Ascending aorta (tissue), 2 donors: ENCODE measurements at places on chromosomes 11 and 22. TPM values are rescaled to one million over a fixed set of nuclear protein-coding genes. Genes with fewer than 3 reads are reported as not detected.

Gene CNIH2
- total RNA-seq: not detected

Gene SCN3B
- 4.7 TPM for total RNA-seq

Gene ROBO4
- total RNA-seq: 51.5 TPM

Gene FXYD6
- 16.4 TPM for total RNA-seq

Gene HBE1
- total RNA-seq: not detected

Gene SDHD
- total RNA-seq: 68.5 TPM

Gene SHANK3
- total RNA-seq: 128 TPM

DNA sequence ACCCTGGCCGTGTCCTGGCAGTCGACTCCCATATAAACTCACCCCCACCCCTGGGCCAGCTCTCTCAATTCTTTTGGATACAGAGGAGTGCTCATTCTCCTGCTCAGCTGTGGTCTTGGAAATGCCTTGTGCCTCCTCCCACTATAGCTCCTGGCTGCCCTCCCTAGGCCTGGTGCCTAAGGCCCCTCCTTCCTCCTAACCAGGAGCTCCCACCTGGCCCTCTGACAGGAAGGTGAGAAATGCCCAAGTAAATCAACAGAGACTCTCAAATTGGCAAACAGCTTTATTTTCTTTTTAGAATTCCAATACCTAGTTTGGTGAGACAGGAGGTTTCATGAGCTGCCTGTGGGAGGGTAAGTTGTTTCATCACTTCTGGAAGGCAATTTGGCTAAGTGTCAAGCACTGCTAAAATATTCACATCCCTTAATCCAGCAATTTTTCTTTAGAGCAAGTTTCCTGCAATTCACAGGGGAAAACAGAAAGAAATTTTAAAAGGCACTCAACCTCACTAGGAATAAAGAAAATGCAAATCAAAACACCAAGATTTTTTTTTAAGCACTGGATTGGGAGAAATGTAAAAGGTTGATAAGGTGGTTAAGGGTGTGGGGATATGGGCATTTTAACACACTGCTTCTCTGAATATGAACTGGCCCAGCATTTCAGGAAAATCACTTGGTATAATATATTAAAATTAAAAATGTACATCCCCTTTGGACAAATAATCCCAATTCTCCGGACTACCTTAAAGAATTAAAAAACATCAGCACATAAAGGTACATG, 209.7 kb upstream of the ARHGAP20 start:
- H3K4me1 ChIP-seq: no peaks in the 10 kb centered on the region
- no peaks in the 10 kb centered on the region for H3K27me3 ChIP-seq
- no peak overlapping the region for H3K27ac ChIP-seq
- no peaks in the 10 kb centered on the region for H3K36me3 ChIP-seq

- H3K27me3 ChIP-seq: no peaks in the 10 kb centered on the region
- DNase-seq: no peak
- H3K36me3 ChIP-seq: no peaks in the 10 kb centered on the region
- no peak overlapping the region for H3K27ac ChIP-seq
- H3K4me1 ChIP-seq: no peaks in the 10 kb centered on the region
- no peak overlapping the region for H3K4me3 ChIP-seq
Measured at GRCh38 chr11:111081021-111081511, 164.5 kb upstream of the POU2AF2 start.

DNA sequence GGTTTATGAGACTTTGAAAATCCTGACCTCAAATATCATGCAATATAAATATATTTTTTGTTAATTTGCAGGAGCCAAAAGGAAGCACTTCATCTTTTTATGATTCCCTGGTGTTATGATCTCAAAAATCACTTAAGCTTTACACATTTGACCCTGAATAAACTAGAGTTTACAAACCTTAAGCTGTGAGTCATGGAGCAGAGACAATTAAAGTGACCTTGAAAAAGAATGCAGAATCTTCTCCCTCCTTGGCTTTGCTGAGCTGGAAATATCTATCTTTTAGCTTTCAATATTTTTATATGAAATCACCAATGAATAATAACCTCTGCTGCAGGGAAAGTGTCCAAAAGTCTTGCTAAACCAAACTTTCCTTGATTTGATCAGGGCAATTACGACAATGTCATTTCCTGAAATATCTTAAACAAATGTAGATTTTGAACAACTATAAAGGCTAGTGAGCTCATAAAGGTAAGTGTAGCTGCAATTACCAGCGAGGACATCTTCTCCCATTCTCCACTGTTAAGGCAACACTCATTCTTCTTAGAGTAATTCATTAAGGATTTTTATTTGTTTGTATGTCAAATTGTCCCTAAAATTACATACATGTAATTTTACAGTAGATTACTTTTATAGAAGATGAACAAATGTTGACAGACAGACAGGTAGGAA, 747.0 kb upstream of the LUZP2 start:
- H3K27me3 ChIP-seq: no peaks in the 10 kb centered on the region
- H3K36me3 ChIP-seq: no peaks in the 10 kb centered on the region

- no peak for DNase-seq
- no peaks in the 10 kb centered on the region for H3K4me1 ChIP-seq
- H3K27ac ChIP-seq: no peak overlapping the region
- no peaks in the 10 kb centered on the region for H3K27me3 ChIP-seq
- no peak overlapping the region for H3K4me3 ChIP-seq
Measured at GRCh38 chr22:19607192-19608002, 83.2 kb upstream of the CLDN5 start.

DNA sequence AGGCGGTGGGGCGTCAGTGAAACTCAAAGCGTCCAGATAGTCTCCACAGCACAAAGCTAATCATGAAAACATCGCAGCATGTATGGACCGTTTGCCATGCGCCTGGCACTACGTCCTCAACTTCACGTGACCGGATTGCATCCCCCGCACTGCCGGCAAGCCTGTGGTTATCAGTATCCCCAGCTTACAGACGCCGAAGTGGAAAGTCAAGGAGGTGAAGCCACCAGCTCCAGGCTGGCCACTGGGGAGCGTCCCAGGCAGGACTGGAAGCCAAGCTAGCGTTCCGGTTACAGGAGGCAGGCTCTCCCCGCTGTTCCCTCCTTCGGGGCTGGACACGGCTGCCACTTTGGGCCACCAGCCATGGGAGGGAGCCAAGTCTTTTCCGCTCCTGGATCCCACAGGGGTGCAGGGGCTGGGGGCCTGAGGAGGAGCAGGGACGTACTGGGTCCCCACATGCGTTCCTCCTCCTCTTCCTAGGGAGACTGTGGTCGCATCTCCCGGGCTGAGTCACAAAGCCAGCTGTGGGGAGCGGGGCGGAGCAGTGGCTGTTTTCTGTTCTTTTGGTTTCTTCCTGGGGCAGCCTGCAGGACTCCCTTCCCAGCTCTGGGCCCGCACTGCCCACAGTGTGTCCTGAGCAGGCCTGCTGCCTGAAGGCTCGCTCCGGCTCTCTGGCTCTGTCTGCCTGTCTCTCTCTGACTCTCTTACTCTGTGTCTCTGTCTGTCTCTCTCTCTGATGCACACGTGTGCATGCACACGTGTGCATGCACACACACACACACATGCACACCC, 4.3 kb upstream of the OSBPL5 start:
- H3K4me3 ChIP-seq: peak overlapping the region; percentile 64
- peaks cover 9% of the 10 kb centered on the region for H3K4me1 ChIP-seq
- no peaks in the 10 kb centered on the region for H3K36me3 ChIP-seq
- no peaks in the 10 kb centered on the region for H3K27me3 ChIP-seq

DNA sequence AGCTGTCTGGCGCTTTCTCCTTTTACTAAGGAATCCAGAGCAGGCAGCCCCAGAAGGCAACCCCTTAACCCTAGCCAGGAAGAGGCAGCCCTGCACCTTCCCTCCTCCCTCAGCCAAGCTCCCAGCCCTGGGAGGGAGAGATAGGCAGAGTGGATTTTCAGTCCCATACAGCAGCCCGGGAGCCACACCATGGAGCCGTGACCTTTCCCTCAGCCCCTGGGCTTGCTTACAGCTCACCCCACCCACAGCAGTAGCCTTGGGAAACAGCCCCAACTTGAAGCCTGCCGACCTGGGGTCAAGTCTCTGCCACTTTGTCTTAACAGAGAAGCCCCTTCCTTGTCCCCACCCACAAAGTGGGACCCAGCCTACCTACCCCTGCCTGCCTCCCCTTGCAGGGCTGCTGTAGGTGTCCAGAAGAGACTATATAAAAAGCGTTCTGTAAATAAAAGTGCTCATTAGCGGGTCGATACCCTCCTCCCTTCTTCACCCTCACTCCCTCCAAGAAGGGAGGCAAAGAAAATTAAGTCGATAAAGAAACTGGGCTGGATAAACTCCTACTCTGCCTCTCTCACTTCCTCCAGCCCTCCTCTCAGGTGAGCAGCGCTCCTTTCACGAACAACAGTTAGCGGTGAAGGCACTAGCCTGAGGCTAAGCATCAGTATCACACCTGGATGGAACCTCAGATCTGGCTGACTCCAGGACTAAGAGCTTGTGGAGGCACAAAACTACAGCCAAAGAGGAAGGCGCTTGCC, 4.2 kb downstream of the TST start:
- no peak overlapping the region for H3K4me3 ChIP-seq
- peaks cover 4% of the 10 kb centered on the region for H3K4me1 ChIP-seq
- H3K27ac ChIP-seq: no peak overlapping the region
- no peak for DNase-seq
- no peaks in the 10 kb centered on the region for H3K36me3 ChIP-seq

DNA sequence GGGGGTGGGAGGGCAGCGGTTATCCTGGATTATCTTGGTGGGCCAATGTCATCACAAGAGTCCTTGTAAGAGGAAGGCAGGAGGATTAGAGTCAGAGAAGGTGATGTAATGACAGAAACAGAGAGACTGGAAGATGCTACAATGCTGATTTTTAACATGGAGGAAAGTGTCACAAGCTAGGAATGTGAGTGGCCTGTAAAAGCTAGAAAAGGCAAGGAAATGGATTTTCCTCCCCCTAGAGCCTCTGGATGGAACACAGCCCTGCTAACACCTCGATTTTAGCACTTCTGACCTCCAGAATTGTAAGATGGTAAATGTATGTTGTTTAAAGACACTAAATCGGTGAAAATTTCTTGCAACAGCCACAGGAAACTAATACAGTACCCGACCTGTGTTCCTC, 109.3 kb downstream of the MN1 start:
- no peaks in the 10 kb centered on the region for H3K27me3 ChIP-seq
- no peaks in the 10 kb centered on the region for H3K4me1 ChIP-seq
- H3K36me3 ChIP-seq: no peaks in the 10 kb centered on the region
- DNase-seq: no peak
- H3K4me3 ChIP-seq: no peak overlapping the region

GRCh38 chr22:49016909-49017481, 810.7 kb downstream of the BRD1 start:
- no peak for DNase-seq
- H3K27ac ChIP-seq: peak overlapping the region; percentile 86
- H3K27me3 ChIP-seq: no peaks in the 10 kb centered on the region

GRCh38 chr11:28808771-28809170, 700.6 kb downstream of the METTL15 start:
- no peak for DNase-seq
- no peak overlapping the region for H3K4me3 ChIP-seq
- no peaks in the 10 kb centered on the region for H3K36me3 ChIP-seq
- H3K4me1 ChIP-seq: no peaks in the 10 kb centered on the region
- H3K27ac ChIP-seq: no peak overlapping the region
- no peaks in the 10 kb centered on the region for H3K27me3 ChIP-seq

DNA sequence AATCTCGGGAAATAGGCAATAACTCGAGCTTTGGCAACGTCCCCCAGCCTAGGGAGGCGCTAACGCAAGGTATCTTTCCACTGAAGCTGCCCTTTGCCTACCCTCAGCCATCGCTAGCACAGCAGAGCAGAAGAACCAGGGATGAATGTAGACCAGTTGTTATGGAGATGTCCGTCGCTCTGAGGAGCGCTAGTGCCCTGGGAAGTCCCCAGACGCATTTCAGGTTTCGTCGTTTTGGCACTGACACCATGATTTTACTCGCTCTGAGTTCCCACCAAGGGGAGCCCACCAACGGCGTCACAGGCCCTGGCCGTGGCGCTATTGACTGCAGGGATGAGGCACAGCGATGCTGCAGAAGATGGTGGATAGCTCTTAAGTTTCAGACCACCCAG, 22.7 kb upstream of the BDNF start:
- H3K4me1 ChIP-seq: peaks cover 16% of the 10 kb centered on the region
- peak overlapping the region; percentile 61 for H3K4me3 ChIP-seq
- H3K27ac ChIP-seq: no peak overlapping the region

GRCh38 chr11:5307256-5308019, 5.7 kb upstream of the OR51B4 start:
- H3K4me1 ChIP-seq: no peaks in the 10 kb centered on the region
- H3K36me3 ChIP-seq: no peaks in the 10 kb centered on the region
- H3K27ac ChIP-seq: no peak overlapping the region
- H3K27me3 ChIP-seq: no peaks in the 10 kb centered on the region
- no peak overlapping the region for H3K4me3 ChIP-seq
- no peak for DNase-seq

DNA sequence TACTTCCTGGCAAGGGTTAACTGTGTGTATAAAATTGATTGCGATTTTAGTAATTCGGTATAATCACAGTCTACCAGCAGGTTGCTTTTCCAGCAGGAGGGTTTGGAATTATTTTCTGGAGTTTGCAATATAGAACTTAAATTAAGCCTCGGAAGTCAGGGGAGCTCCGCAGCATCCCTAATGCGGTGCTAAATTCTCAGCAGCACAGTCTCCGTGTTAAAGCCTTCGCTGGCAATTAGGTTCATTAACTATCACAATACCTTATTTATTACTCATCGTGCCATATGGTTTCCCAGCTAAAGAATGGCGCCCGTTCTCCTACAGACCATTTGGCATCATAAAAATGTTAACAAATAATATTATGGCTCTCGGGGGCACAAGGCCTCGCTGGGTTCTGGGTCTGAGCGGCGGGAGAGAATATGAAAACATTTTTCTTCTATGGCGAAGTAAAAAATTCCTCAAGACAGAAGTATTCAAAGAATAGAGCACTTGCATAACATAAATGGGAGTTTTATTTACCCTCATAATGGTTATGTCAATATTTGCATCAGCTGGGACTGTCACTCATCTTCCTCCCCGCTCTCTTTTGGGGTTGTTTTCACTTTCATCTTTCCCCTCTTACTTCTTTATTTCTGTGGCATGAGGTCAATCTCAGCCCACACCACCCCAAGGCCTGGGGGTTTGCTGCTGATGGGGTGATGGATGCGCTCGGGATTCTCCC, 28.1 kb upstream of the ZBTB16 start:
- no peaks in the 10 kb centered on the region for H3K36me3 ChIP-seq
- no peak overlapping the region for H3K27ac ChIP-seq
- no peaks in the 10 kb centered on the region for H3K27me3 ChIP-seq
- H3K4me1 ChIP-seq: no peaks in the 10 kb centered on the region
- H3K4me3 ChIP-seq: no peak overlapping the region
- no peak for DNase-seq

GRCh38 chr11:125170510-125171031, 6.0 kb downstream of the PKNOX2 start:
- no peaks in the 10 kb centered on the region for H3K36me3 ChIP-seq
- no peaks in the 10 kb centered on the region for H3K27me3 ChIP-seq
- H3K27ac ChIP-seq: peak overlapping the region; percentile 80
- peak overlapping the region; percentile 36 for H3K4me3 ChIP-seq
- peak; percentile 75 for DNase-seq
- peaks cover 38% of the 10 kb centered on the region for H3K4me1 ChIP-seq

DNA sequence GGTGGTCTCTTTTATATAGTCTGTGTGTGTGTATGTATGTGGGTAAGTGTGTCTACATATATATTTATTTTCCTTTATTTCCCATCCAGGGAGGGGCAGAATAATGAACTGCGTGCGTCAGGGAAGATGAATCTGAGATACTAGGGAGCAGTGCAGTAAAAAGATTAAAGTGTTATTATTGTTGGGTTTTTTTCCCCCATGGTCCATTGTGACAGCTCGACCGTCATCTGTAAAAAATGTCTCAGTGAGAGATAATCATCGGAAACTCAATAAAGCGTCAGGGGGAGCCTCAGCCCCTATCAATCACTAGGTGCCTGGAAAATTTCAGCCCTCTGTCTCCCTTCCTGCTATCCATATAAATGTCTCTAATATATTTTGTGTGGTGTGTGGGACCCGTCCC, 64.6 kb downstream of the CLPB start:
- no peak overlapping the region for H3K4me3 ChIP-seq
- no peaks in the 10 kb centered on the region for H3K27me3 ChIP-seq
- no peaks in the 10 kb centered on the region for H3K36me3 ChIP-seq
